ENCODE measurements at places on chromosomes 13 and 19. TPM values are rescaled to one million over a fixed set of nuclear protein-coding genes. Genes with fewer than 3 reads are reported as not detected.

DNA sequence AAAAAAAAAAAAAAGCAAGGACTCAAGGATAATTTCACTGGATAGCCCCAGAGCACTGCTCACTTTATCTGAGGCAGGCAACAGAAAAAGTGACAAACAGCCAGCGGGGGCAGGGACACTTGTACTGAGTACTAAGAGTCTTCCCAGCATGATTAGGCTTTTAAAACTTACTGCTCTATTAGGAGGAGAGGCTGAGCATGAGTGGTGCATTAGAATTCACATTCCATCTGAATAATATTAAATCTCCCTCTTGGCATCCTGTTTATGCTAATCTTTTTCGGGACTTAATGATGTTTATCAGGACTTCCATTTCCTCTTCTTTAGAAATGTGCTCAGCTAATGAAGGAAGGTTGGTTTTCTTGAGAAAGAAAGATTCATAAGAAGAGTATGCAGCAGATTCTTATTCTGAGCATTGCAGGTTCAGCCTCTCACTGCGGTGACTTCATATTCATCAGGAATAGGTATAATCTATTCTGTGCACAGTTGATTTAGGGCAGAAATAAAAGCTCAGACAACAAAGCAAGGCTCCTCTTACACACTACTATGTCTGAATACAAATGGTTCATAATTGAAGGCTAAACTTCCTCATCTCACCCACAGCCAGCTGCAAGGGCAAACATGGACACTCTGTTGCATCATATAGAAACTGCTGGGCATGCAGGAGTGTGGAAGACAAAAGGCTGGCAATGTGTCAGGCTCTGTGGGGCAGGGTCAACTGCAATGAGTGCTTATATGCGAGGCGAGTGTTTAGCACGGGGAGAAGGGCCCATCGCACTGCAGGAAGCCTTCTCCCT is 107.0 kb downstream of the KL start:
- no peak overlapping the region for H3K27ac ChIP-seq
- no peaks in the 10 kb centered on the region for H3K36me3 ChIP-seq
- DNase-seq: no peak
- H3K4me3 ChIP-seq: no peak overlapping the region

DNA sequence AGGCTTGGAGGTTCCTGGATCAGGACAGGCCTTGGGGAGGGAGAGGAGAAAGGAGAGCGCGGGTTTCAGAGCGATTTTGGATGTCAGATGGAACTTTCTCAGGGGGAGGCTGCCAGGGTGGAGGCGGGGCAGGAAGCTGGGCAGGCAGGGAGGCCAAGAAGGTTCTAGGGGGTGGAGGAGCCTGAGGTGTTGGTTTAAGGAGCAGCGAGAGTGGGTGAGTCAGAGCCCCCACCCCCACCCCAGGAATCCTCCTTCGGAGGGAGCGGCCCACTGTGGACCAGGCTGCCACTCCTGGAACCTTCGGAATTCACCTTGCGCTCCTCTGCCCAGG is 15.9 kb upstream of the NOP53 start:
- DNase-seq: peak; percentile 92
- H3K4me3 ChIP-seq: peak overlapping the region; percentile 65
- H3K36me3 ChIP-seq: no peaks in the 10 kb centered on the region

- no peak overlapping the region for H3K4me3 ChIP-seq
- H3K36me3 ChIP-seq: no peaks in the 10 kb centered on the region
- no peak overlapping the region for H3K27ac ChIP-seq
- DNase-seq: no peak
- H3K27me3 ChIP-seq: no peaks in the 10 kb centered on the region
Observed at GRCh38 chr13:76474966-76475365, 411.2 kb downstream of the KCTD12 start.

The CASP14 gene
- total RNA-seq: not detected

- H3K27ac ChIP-seq: no peak overlapping the region
- H3K4me1 ChIP-seq: no peaks in the 10 kb centered on the region
- no peaks in the 10 kb centered on the region for H3K36me3 ChIP-seq
- no peak overlapping the region for H3K4me3 ChIP-seq
Observed at GRCh38 chr13:51959773-51960172, 51.5 kb downstream of the ATP7B start.

GRCh38 chr19:1470305-1471009 is 8.6 kb downstream of the C19orf25 start:
- no peak for DNase-seq
- H3K27me3 ChIP-seq: peaks cover 28% of the 10 kb centered on the region
- peak overlapping the region; percentile 49 for H3K4me3 ChIP-seq

The ZIK1 gene
- 6.9 TPM for total RNA-seq

GRCh38 chr19:15137777-15138176 is 30.6 kb downstream of the SYDE1 start:
- H3K27ac ChIP-seq: no peak overlapping the region
- no peaks in the 10 kb centered on the region for H3K36me3 ChIP-seq
- DNase-seq: no peak
- H3K27me3 ChIP-seq: no peaks in the 10 kb centered on the region
- no peak overlapping the region for H3K4me3 ChIP-seq

The DDA1 gene
- total RNA-seq: 9.2 TPM
